ENCODE measurements at places on chromosomes 11 and 22.

GRCh38 chr22:22195265-22196017, 49.1 kb upstream of the VPREB1 start:
- no peak overlapping the region for H3K27ac ChIP-seq
- H3K27me3 ChIP-seq, result peaks cover 63% of the 10 kb centered on the region
- H3K4me1 ChIP-seq, result no peaks in the 10 kb centered on the region
- H3K4me3 ChIP-seq, result no peak overlapping the region

DNA sequence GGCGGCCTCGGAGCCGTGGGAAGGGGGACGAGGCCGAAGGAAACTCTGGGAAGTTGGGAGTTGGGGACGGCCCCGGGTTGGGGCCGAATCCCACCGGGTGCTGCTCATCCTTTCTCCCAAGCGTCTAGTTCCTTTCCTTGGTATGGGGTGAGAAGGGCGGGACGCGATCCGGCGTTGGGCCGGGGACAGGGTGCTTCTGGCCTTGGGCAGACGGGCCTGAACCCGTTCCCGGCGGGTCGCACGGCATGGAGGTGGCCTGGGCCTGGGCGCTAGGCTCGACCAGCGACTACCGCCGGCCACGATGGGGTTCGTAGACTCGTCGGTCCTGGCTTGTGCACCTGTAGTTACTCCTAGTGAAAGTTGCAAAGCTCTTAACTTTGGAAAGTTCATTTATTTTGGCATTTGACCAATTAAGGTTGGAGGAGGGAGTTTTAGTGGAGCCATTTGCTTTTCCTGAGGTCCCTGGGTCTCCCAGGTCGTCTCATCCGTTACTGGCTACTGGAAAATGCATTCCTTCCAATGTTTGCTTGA, 1.0 kb downstream of the SYT9 start:
- no peak for DNase-seq
- H3K27me3 ChIP-seq, result peaks cover 48% of the 10 kb centered on the region
- H3K4me3 ChIP-seq, result no peak overlapping the region
- H3K27ac ChIP-seq, result no peak overlapping the region

- no peak overlapping the region for H3K27ac ChIP-seq
- H3K4me3 ChIP-seq, result no peak overlapping the region
- DNase-seq, result no peak
- peaks cover 7% of the 10 kb centered on the region for H3K27me3 ChIP-seq
- H3K4me1 ChIP-seq, result no peaks in the 10 kb centered on the region
- H3K36me3 ChIP-seq, result peaks cover 2% of the 10 kb centered on the region
Measured at GRCh38 chr11:68146010-68146540, 24.9 kb upstream of the CHKA start.

DNA sequence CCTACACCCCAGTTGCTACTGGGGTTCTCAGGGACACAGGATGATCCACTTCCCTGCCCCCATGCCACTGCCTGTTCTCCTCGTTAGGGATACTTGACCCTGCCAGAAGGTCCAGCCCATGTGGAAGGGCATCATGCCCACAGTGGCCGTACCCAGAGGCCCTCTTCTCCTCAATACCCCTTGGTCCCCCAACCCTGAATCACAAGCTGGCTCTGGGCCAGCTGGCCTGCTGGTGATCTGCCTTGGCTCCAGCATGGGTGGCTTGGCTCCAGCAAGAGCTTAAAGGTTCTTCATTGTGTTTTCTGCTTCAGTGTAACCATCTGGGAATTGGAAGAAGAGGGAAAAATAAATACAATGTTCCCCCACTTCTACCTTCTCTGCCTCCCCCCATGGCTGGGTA, 11.1 kb upstream of the TPBGL start:
- H3K36me3 ChIP-seq, result no peaks in the 10 kb centered on the region
- H3K4me1 ChIP-seq, result no peaks in the 10 kb centered on the region
- no peak for DNase-seq
- peaks cover 39% of the 10 kb centered on the region for H3K27me3 ChIP-seq
- H3K4me3 ChIP-seq, result no peak overlapping the region

DNA sequence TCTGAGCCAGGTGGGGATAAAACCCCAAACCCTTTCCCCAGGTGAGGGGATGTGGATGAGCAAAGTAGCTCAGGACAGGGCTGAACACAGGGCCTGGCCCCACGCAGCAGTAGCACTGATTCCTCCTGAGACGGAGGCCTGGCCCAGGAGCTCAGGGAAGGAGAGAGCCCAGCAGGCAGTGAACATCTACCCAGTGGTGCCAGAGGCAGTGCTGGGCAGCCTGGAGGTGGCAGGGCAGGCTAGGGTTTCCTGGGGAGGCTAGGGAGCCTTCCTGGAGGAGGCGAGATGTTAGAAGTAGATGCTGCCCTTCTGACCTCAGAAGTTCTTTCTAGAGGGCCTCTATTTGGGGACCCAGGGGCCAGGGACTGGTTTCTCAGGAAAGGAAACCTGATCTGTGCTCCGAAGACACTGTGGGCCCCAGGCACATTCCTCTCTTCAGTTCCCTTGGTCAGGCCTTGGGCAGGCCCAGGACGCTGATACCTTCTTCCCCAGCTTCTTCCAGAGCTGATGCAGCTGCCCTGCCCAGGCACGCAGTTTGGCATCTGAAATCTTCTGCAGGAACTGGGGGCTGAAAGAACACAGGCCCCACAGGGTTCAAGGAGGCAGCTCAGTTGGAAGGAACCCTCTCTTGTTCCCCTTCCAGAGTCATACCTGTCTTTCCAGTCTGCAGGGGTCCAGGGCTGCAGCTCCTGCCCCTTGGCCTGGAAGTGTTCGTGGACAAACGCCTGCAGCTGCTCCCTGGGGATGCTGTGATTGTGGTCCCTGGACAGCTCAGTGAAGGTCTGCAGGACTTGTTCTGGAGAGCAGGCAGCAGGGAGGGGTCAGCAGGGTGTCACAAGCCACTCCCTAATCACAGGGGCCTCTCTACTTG, 16.8 kb downstream of the TREH start:
- H3K4me1 ChIP-seq, result peaks cover 6% of the 10 kb centered on the region
- H3K4me3 ChIP-seq, result no peak overlapping the region
- no peak for DNase-seq
- no peaks in the 10 kb centered on the region for H3K27me3 ChIP-seq

DNA sequence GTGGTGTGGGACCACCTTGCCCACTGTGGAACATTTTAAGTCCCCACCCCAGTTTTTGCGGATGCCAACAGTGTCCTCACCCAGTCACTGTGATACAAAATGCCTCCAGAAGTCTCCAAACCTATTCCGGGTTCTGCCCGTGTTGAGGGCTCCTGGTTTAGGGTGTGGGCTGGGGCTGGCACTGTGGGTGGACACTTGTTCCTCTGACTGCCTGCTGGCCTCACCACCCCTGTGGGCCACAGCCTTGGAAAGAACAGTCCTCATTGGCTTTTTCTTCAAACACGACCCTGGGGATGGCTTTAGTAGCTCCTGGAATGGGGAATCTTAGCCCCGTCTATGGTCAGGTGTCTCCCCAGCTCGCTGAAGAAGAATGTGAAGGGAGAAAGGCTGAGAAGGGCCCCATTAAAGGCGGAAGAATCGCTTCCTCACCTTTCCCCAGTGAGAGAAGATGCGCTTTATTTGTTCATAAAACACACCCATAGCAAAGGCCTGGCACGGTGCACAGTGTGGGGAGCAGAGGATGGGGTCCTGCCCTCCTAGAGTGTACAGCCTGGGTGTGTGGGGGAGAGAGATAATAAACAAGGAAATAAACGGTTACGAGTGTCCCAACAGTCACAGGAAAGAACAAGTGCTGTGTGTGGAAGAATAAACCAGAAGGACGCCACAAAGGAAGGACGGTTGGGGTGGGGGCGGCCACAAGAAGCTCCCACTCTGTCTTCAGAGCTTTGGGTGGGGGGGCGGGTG, 91.6 kb upstream of the SLC22A12 start:
- H3K4me1 ChIP-seq, result no peaks in the 10 kb centered on the region
- peaks cover 30% of the 10 kb centered on the region for H3K27me3 ChIP-seq
- H3K4me3 ChIP-seq, result no peak overlapping the region
- H3K27ac ChIP-seq, result no peak overlapping the region
- no peak for DNase-seq
- peaks cover 1% of the 10 kb centered on the region for H3K36me3 ChIP-seq

Measured in central memory CD8-positive, alpha-beta T cell (primary cell).